GM10248 (cell line): ENCODE measurements at places on chromosomes 5 and 9.

- DNase-seq, result no peak
Measured at GRCh38 chr5:169946743-169947295, 33.5 kb downstream of the INSYN2B start.

GRCh38 chr9:69812068-69813000, 8.3 kb upstream of the CFAP95 start:
- DNase-seq, result no peak

DNA sequence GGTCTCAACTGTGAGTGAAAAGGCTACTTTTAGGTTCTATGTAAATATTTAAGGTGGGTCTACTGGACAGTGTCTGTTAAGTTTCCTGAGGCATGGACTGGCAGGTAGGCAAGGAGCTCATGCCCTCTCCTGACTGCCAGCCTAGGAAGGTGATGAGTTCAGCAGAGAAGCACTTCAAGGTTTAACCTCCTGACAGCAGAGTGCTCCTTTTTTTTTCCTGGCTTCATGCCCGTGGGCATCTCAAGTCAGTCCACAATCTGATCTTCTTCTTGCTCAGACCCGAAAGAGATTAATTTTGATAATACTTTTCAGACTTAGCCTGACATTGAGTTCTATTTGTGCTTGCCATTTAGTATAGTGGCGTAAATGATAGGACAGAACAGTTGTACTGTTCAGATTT, 241.9 kb upstream of the NREP start:
- no peak for DNase-seq

DNA sequence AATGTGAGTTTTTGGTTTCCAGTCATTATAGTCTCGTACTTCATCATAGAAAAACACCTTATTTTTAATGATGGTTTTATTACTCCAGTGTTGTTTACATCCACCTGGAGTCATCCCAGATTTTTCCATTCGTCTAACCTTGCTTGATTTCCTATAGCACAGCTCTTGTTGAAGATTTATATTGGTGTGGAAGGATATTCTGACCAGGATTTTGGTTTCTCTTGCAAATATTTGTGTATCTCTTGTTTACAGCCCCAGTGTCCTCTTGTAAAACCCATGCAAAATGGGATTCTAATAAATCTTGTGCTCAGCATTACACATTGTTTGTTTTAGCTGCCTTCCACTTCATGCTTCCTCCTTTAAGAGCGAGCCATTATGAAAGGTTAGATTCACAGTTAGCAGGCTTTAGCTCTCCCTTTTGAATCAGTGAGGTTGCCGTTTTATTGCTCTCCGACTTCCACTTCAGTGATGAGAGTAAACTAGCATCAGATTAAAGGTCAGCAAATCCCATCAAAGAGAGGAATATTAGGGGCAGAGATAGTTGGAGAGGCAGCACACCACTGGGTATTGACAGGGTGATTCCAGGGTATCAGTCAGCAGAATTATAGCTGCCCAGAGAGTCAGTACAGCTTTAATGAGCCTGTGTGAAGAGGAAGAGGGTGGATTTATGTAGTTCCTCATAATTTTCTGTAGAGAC, 157.1 kb downstream of the PBX3 start:
- no peak for DNase-seq

DNA sequence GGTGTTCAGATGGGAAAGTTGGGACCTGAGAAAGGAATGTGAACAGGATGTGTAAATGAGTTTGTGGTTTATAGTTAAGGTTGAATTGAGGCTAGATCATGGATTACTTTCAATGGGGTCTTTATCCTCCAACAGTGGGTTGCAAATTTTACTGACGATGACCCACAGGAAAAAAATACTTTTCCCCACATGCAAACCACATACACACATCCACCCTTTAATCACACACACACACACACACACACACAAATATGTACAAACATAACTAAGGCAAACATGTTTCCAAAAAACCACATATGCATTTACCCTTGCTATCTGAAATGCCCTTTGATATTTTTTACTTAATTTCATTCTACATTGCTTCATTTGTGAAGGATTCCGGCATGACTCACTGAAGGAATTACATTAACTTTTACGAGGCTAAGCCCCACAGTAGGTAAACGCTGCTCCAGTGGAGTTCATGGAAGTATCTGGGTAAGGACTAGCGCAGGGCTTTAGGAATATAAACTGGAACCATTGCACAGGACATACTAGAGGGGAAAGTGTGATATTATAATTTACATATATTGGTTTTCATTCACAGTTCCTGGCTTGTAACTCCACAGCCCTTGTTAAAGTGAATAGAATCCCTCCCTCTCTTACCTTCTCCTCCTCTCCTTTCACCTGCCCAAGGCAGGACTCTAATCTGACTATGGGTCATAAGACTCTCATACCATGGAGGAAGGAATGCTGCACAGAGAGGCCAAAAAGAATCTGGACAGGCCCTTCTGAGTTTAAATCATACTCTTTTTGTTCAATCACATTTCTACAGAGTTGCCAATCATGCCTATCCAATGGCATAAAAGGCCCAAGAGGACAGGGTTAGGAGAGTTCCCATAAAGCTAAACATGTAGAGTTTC, 8.5 kb upstream of the SPEF2 start:
- DNase-seq, result no peak

GRCh38 chr9:132739710-132740310, 69.5 kb downstream of the GTF3C4 start:
- no peak for DNase-seq

DNA sequence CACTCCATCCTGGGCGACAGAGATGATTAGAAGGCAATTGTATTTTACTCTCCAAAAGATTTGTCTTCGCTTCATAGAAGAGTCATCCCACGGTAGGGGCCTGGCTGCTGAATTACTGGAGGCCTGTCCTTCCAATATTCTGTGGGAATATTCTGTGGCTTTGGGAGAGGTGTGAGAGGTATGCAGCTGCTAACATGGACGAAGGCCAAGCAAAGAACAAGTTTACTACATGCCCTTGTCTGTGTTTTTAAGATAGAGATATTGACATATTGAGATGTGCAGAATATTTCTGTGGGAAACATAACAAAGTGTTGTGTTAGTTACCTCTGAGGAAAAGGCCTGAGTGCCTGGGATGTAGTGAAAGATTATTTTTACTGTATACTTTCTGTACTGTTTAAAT, 71.8 kb upstream of the SMIM15 start:
- no peak for DNase-seq

DNA sequence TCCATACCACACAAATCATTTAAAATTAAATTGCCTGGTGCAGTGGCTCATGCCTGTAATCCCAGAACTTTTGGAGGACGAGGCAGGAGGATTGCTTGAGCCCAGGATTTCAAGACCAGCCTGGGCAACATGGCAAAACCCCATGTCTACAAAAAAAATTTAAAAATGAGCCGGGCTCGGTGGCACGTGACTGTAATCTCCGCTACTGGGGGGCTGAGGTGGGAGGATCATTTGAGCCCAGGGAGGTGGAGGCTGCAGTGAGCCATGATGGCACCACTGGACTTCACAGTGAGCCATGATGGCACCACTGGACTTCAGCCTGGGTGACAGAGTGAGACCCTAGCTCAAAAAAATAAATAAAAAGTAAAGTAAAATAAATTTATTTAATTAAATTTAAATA, 40.9 kb downstream of the LYRM7 start:
- no peak for DNase-seq

GRCh38 chr5:83947763-83948162, 227.1 kb upstream of the HAPLN1 start:
- DNase-seq, result no peak

GRCh38 chr5:135251093-135251492, 147.9 kb downstream of the MACROH2A1 start:
- DNase-seq, result no peak

DNA sequence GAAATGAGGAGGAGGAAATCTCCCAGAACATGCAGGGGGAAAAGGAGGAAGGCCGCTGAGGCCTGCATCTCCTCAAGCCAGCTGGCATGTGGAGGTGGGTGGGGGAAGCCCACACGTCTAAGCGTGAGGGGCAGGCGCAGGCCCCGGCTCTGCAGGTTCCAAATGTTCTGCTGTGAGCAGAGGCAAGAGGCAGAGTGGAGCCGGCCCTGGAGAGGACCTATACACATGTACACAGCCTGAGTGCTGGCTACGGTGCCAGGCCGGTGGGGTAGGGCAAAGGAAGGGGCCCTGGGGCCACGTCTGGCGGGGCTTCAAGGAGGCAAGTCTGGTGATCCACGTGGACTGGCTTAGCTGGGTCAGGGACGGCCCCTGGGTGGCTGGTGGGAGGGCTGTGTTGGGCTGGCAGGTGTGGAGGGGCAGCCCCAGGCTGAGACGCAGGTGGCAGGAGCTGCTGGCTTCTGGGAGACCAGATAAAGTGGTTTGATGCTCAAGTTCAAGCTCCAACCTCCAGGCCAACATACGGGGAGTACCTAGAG, 26.4 kb downstream of the LPCAT1 start:
- DNase-seq, result peak; percentile 61

GRCh38 chr9:137136881-137137607, 1.9 kb upstream of the GRIN1 start:
- no peak for DNase-seq

- peak; percentile 40 for DNase-seq
Measured at GRCh38 chr5:62460578-62460983, 48.0 kb downstream of the IPO11 start.

- DNase-seq, result no peak
Measured at GRCh38 chr5:170388818-170389549, at the start of gene KCNMB1. Gene KCNMB1 (minus strand): TSS chr5:170389367. CDS start chr5:170385447, 3,920 bp downstream.

GRCh38 chr9:74961496-74961895, 8.8 kb upstream of the C9orf40 start:
- DNase-seq, result no peak

- DNase-seq, result no peak
Measured at GRCh38 chr9:76200745-76201144, 193.5 kb downstream of the RFK start.

DNA sequence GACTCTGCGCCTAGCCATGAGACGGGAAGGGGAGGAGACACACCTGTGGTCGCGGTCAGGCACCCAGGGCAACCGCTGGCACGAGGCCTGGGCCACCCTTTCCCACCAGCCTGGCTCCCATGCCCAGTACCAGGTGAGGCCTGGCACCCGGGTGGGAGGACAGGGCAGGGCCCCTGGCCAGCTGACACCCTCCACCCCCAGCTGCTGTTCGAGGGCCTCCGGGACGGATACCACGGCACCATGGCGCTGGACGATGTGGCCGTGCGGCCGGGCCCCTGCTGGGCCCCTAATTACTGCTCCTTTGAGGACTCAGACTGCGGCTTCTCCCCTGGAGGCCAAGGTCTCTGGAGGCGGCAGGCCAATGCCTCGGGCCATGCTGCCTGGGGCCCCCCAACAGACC, 5.0 kb downstream of the MAMDC4 start:
- no peak for DNase-seq

- DNase-seq, result no peak
Measured at GRCh38 chr5:137845472-137845871, 22.2 kb upstream of the MYOT start.

DNA sequence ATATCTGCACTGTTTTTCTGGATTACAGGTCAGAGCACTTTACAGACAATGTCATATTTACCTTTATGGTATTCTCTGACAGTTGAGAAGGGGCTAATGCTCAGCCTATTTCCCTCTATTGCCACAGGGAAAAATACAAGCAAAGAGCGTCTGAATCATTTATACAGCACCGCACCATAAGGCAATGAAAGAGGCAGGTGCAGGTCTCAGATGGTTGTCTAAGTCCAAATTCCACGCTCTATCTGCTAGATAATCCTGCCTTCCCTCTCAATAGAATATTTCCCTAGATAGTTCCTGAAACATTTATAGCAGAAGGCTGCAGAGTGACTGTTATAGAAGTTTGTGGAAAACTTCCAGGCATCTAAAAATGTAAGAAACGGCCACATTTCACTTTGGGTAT, 446.1 kb upstream of the CDH6 start:
- DNase-seq, result no peak

- DNase-seq, result no peak
Measured at GRCh38 chr5:40367255-40367654, 312.5 kb upstream of the PTGER4 start.

DNA sequence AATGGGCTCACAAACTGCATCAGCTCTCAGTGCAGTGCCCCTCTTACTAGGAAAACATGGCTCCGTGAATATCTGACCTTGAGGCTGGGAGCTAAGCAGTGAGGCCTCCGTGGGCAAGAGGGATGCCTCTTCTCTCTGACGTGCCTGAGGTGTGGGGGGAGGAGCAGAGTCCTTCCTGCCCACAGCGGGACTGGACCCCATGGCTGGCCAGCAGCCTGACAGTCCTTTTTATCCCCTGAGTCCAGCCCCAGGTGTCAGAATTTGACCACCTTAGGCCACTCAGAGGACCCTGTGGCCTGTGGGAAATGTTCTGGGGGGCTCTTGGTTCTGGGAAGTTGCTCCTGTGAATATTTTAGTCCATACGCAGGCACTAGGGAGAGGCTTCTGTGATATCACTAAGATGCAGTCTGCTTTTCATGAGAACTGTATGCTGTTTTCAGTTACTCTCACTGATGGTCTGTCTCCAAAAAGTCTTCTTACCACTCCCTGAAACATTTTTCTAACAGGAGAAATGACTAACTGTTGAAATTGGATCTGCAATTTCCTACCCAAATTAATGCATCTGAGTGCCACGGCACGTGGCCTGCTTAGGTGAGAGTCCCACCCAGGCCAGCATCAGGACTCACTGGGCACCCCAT, 23.4 kb downstream of the ANGPTL2 start:
- DNase-seq, result no peak

GRCh38 chr5:157506066-157506590, 46.1 kb downstream of the NIPAL4 start:
- DNase-seq, result no peak

DNA sequence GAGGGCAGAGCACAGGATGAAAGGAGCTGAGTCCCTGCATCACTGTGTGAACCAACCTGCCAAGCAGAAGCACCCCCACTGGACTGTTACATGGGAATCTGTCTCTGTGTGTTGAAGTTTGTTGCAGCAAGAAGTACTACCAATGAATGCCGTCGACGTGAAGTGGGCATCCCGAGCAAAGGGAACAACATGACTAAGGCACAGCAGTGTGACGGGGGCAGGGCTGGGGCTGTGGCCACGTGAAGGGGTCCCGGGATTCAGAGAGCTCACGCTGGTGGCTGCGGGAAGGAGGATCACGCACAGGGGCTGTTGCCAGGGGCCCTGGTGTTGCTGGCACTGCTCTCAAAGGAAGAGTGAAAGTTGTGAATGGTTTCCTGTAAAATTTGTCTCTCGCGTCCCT, 27.5 kb upstream of the GABBR2 start:
- no peak for DNase-seq

GRCh38 chr5:91937121-91937520, 554.0 kb upstream of the ARRDC3 start:
- DNase-seq, result no peak

DNA sequence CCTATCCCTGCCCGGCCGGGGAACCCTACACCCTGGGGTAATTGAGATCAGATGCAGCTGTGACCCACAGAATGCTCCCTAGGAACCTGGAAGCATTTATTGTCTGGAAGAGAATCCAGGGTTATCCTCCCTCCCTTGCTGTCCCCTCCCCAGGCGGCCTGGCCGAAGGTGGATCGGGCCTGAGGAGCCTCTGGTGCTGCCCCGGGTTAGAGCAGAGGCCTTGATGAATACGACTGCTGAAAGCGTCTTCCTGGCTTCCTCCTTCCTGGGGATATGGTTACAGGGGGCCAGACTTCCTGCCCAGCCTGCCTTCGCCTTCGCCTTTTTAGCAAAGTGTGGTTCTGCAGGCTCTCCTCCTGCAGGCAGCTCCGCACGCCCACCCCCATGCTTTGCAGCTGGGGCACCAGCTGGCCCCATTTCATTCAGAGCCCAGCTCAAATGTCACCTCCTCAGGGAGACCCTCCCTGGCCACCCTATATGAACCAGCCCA, 22.5 kb upstream of the PTGS1 start:
- no peak for DNase-seq
